ENCODE measurements at places on chromosomes 5 and 9.

GRCh38 chr5:77224672-77225355, 14.3 kb downstream of the PDE8B start:
- ATAC-seq = no peak

GRCh38 chr5:52801329-52801728, 13.6 kb downstream of the ITGA1 start:
- no peak for ATAC-seq

DNA sequence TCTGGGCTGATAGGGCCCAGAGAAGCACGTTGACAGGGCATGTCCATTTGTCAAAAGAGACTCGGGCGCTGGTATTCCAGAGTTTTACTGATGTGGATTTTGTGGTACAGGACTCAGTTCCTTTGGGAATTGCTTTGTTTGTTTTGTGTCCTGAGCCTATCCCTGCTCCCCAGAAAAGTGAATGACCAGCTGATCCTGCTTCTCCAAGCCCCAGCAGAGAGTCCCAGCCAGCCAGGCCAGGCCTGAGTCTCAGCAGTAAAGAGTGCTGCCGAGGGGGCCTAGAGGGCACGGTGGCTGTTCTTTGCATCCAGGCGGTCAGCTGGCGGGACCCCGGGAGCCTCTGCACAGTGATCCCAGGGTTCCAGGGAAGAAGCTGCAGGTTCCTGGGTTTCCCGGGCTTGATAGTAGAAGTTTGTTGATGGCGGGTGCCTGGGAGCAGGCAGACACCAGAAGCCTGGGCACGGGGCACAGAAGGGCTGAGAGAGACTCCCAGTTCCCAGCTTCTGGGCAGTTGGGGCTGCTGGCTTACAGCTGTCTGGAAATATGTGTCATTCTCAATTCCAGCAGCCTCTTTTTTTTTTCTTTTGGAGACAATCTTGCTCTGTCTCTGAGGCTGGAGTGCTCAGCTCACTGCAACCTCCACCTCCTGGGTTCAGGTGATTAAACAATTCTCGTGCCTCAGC, 8.7 kb downstream of the PRDM12 start:
- ATAC-seq = no peak

GRCh38 chr9:115593587-115594091, 475.7 kb upstream of the TNC start:
- ATAC-seq = no peak

DNA sequence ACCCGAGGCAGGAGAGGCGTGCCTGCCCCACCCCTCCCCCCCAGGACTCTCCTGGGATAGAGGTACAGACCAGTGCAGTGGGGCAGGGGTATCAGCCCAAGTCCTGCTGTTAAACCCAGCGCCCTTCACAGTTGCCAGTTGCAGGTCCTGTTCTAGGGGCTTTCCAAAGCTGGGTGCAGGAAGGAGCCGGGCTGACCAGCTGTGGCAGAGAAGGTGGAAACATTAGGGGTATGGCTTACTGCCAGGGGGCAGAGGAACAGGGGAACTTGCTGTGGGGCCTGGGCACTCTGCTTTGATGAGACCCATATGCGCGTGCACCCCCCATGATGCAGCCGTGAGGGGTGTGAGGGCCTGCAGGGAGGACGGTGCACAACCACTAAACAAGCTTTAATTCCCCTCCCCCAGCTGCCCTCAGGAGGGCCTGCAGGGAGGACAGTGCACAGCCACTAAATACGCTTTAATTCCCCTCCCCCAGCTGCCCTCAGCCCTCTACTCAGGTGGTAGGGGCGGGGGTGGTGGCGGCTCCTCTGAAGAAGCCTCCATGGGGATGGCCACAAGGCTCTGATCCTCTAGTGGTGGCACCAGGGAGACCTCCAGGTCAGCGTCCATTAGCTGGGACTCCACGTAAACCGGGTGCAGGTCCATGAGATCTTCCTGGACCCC, 766 bp upstream of the LRRC26 start:
- no peak for ATAC-seq

DNA sequence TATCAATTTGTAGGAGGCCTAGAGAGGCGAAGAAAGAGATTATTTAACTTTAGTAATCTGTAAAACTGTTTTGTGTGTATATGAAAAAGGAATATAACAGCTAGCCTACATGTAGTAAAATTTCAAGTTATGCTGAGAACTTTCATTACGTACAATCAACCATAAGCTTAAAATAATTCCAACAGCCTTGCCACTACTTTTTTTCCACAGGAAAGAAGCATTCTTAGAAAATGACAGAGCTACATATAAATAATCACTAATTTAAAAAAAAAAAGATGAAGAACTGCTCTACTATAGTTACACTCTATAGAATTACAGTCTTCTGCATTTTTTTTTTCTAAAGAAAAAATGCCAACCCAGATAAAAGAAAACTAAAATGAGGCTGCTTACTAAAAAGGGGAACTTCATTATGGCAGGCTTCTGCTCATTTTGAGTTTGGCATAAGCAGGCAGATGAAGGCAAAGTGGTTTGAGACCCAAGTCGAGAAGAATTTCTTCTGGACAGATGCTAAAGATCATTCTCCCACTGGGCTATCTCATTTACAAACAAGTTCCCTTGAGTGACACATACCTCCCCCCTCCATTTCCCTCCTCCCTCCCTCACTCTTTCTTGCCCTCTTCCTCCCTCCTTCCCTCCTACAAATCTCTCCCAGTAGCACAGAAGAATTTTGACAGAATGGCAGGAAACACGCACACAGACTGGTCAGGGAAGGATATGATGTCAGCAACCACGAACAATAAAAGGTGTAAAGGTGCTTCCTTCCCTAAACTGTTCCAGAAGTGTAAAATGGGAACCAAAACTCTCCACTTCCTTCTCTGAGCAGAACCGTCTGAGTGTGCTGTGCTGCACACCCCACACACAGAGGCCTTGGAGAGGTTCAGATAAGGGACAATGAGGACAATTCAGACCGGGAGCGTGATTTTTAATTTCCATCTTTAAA, 56.1 kb downstream of the MEF2C start:
- ATAC-seq = peak; percentile 81

- no peak for ATAC-seq
Measured at GRCh38 chr5:88833371-88834130, 49.4 kb downstream of the MEF2C start.

DNA sequence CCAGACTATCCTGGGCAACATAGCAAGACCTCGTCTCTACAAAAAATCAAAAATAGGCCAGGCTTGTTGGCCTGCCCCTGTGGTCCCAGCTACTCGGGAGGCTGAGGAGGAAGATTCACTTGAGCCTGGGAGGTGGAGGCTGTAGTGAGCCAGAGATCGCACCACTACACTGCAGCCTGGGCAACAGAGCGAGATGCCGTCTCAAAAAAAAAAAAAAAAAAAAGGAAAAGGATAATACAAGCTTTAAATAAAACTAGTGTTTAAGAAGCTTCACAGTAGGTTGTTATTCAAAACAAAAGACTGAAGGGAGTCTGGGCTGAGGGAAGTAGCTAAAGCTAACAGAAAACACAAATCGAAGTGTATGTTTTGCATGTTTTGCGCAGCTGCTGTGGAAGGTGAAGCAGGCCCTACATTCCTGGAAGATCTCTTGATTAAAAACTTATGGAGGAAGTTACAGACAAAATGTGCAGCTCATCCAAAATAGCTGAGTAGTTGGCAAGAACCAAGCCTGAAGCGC, 581 bp upstream of the C9orf40 start:
- ATAC-seq = no peak

DNA sequence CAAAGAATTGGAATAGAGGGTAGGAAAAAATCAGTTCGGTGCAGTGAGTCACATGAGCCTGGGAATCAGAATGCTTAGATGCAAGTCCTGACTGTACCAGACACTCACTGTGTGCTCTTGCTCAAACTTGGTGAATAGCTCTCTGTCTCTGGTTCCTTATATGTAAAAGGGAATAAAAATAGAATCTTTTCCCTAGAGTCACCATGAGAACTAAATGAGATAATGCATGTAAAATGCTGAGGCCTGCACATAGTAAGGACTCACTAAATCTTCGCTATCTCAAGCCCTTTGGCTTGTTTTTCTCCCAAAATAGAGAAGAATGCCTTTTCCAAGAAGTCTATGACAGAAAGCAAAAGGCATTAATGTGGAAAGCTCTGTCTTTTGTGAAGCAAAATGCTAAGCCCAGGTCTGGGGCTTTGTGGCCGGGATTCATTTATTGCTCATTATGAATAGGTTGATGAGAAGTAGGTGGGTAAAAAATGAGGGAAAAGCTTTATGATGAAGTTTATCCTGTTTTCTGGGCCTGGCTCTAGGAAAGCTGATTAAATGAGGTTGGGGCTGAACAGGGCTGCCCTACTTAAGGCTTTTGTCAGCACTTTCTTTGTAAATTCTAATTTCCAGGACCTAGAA, 483.3 kb downstream of the DMAC1 start:
- no peak for ATAC-seq

GRCh38 chr5:150349681-150350275, 7.7 kb upstream of the TCOF1 start:
- ATAC-seq = no peak

GRCh38 chr5:24804221-24804681, 159.5 kb upstream of the CDH10 start:
- no peak for ATAC-seq

DNA sequence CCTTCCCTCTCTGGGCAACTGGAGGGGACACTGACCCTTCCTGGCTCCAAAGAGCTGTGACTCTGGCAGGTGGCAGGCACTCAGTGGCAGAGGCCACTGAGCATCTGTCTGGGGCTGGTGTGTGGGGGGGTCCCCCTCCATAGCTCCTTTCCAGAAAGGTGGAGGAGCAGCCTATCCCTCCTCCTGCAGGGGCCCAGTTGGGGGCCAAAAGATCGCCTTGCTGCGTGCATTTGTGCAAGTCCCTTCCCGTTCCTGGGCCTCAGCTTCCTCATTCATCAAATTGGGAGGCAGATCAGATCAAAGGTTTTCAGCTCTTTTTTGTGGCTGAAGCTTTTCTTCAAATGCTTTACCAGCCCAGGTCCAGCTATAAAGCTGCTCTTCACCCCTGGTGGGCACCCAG, 77.7 kb downstream of the NTNG2 start:
- ATAC-seq = no peak

- no peak for ATAC-seq
Measured at GRCh38 chr9:84258371-84258770, 82.2 kb downstream of the SLC28A3 start.

- no peak for ATAC-seq
Measured at GRCh38 chr5:66829358-66829674, 233.1 kb downstream of the MAST4 start.

DNA sequence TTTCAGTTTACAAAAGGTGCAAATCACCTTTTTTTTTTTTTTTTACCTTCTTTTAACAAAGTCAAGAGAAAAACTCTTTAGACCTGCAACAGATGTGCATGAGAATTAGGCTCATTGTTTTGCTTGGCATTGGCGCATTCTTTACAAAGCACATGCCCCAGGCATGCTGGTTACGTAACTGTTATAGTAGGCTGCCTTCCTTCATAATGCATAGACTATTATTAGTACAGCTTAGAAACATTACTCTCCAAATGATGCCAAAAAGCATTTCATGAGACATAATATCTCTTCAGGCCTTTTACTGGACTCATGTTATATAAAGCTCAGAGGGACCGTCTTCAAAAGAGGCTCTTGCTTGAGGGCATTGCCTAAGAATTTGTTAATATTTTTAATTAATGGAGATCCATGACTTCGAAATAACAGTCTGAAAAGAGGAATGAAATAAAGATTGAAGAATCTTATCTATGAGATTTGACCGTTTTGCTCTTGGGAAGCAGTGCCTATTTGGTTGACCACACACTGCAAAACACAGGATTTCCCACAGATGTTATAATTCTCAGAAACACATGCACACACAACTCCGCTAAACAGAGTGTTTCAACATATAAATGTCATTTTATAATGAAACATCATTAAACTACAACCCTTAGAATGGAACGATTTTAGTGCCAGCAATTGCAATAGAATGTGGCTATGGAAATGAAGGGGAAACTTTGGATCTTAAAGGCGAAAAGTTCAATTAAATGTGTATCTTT, 478.7 kb downstream of the PRR16 start:
- ATAC-seq = peak; percentile 42

DNA sequence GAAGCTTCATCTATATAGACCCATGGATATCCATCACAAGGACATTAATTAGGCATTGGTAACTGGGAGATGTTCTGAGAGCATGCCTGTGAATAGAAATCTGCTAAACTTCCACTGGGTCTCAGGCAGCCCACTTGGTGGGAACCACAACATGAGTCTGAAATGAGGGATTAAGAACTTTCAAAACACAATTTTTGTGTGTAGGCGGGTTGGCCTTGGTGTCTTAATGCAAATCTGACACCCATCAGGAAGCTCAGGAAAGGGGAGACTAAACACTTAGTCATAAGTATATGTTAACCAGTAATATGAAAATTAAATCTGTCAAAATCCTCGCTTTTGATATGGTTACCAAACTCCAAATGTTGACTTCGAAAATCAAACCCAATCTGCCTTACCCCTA, 113.2 kb downstream of the FANCC start:
- ATAC-seq = no peak

- ATAC-seq = no peak
Measured at GRCh38 chr9:76629205-76629990, 134.8 kb upstream of the PCA3 start.

- no peak for ATAC-seq
Measured at GRCh38 chr5:40391642-40392041, 288.1 kb upstream of the PTGER4 start.

DNA sequence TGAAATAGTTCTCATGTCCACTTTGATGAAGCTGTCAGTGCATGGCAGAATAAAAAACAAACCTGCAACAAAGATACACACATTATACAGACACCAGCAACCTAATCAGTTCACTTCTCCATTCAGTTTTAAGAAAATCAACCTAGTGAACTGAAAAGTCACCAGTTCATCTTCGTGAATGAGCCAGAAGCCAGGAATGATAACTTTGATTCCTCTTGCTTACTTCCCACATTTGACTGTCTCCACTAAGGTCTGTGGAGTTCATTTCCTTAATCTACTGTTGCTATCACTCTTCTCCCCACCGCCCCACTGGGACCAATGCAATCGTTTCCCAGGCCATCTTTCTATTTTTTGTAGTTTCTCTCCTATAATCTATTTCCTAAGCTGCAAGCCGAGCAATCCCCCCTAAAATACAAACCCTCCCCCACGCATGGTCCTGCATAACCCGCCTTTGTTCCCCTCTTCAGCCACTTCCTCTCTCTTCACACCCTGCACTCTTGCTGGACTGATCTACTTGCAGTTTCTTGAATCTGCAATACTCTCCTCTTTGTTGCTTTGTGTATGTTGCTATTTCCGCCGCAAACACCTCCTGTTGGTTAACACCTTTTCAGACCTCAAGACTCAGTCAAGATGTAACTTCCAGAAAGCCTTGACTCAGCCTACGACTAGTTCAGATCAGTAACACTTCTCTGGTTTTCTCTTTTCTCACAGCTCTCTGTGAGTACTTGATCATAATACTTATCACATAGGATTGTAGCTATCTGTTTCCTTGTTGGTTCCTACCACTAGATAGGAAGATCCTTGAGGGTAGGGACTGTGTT, 16.6 kb downstream of the STOM start:
- ATAC-seq = no peak

DNA sequence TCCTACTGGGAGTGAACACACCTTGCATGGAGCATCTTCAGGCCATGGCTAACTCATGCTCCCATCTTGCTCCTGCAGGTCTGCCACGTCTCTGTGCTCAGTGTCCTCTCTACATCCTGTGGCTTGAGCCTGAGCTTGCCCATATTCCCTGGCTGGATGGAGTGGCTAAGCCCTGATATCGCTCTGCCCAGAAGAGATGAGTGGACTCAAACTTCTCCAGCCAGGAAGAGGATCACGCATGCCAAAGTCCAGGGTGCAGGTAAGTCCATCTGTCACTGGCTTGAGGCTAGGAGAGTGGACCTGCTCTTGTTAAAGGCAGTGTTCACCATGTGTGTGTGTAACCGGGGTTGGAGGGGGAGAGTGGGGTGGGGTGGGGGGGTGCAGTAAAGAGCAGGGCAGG, 1.6 kb upstream of the RGS3 start:
- ATAC-seq = no peak

GRCh38 chr5:151556806-151557205, 34.3 kb downstream of the FAT2 start:
- no peak for ATAC-seq
